G401 (cell line): ENCODE measurements at places on chromosomes 3 and 15. TPM values are rescaled to one million over a fixed set of nuclear protein-coding genes. Genes with fewer than 3 reads are reported as not detected.

DNA sequence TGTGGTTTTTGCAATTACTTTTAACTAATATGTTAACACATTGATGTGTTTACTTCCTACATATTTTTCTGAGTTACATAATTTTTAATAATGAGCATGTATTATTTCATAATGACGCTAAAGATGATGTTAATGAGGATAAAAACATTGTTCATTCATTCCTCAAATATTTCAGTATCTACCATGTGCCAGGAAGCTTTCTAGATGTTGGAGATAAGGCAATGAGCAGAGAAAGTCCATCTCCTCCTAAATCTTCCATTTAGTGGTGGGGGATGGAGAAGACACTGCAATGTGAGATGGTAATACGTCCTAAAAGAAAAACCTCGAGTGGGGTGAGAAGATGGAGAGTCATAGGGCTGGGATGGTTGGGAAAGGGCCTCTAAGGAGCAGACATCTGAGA, 132.7 kb downstream of the MYLK start:
- no peak for DNase-seq

GOLGA8S gene
- not detected in 2 replicates for total RNA-seq

GRCh38 chr3:33317963-33318709, 40.9 kb downstream of the FBXL2 start:
- no peak for DNase-seq

DNA sequence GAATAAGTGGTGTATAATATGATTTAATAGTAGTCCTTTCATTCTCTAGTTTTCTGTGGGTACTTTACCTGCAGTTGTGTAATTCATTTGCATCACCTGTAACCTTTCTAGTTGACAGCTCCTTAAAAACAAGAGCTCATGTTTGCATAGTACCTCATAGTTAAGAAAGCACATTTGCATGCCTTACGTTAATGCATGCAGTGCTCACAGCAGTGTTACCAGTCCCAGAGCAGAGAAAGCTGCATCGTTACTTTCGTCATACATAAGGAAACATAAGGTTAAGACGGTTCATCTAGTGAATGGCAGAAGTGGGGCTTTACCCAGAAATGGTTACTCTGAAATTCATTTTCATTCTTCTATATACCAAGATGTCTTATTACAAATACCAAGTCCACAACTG, 111.3 kb downstream of the AKAP13 start:
- DNase-seq = no peak

ADPRH gene
- total RNA-seq = not detected in 2 replicates

NR2E3 gene
- not detected in 2 replicates for total RNA-seq

GRCh38 chr15:68725736-68726135, 95.0 kb downstream of the ANP32A start:
- no peak for DNase-seq

DNA sequence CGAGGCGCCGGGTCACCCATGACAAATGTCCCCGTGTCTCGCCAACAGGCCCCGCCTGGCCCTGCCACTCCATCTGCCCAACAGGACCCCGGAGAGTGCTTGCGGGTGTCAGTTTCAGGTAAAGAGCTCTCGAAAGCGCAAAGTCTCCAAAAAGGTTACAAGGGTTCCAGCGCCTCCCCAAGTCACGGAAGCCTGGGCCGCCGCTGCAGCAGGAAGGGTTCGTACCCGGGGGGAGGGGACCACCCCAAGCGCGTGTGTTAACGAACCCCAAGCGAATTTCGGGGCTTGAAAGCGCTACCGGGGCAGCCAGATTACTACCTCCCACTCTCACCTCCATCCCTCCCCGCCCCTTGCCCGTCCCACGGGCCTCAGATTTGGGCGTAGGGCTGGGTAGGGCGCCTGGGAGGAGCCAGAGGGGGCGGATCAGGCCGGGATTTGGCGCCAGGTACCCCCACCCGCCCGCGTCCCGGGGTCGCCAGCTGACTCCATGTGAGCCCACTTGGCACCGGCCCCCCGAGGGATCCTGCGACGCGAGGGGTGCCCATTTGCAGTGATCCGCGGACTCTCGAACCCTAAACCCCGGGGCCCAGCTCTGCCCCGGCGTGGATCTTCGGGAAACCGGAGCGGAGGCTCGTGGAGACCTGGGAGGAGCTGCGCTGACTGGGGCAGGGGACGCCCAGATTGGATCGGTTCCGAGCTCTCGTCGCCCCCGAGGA, 85.9 kb downstream of the NR2F2 start:
- no peak for DNase-seq

DNA sequence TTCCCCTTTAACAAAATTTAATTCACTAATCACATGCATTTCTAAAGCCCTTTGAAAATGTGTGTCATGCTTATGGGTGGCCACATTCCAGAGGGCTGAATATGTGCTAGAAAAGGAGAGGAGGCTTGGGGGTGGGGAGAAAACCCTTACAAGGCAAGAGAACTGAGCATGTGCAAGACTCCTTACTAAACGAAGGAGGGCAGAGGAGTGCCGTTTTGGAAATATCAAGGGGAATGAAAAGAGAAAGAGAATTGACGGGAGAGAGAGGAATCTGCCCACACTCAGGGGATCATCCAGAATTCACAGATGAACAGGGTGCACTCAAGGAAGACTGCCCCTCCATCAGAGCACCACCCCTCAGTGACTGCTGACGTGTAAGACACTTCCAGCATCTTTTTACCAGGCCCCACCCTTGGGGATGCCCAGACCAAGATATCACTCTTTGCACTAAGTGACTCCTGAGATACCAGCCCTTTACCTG, 37.9 kb upstream of the TSC22D2 start:
- DNase-seq = peak; percentile 15

DNA sequence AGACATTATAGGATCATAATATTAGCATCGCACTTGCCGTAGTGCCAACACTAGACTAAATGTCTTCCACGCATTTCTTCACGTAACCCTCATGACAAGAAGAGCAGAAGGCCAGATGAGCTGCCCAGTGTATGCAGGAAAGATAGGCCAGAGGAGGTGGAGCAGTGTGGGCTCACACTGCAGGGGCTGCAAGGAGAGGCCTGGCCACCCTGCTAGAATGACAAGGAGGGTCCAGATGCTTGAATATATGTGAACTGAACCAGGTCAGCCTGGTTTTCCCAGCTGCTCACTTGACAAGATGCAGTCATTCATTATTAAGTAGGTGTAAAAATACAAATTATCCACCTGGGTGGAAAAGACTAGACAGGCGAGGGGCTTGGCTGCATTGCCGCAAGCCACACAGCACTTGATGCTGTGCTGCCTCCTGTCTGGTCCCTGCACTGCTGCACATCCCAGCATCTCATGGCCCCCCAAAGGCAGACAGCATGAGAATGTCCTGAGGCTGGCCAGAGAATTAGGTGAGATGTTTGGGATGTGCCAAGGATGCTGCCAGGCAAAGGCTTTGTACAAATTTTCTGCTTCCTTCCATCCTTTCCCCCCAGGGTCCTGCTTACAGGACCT, 115.2 kb downstream of the NTRK3 start:
- peak; percentile 23 for DNase-seq

- DNase-seq = no peak
Observed at GRCh38 chr3:25094932-25095685, 333.0 kb upstream of the RARB start.

DNA sequence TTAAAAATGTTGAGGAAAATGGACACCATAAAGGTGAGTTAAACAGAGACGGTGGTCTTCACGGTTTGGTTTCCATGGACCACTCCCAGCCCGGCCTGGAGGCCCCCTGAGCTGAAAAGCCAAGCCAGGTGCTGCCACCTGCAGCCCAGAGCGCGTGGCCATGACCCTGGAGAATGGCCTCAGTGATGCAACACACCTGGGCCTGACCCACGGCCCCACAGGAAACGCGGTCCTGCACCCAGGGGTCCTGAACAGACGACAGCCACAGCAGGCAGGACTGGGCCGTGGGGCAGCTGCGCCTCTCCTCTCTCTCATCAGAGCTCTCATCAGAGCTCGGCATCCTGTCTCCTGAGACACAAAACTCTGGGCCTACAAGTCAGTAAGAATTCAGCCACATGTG, 64.1 kb downstream of the NIPA2 start:
- DNase-seq = no peak

CPLX3 gene
- not detected in 2 replicates for total RNA-seq

DNA sequence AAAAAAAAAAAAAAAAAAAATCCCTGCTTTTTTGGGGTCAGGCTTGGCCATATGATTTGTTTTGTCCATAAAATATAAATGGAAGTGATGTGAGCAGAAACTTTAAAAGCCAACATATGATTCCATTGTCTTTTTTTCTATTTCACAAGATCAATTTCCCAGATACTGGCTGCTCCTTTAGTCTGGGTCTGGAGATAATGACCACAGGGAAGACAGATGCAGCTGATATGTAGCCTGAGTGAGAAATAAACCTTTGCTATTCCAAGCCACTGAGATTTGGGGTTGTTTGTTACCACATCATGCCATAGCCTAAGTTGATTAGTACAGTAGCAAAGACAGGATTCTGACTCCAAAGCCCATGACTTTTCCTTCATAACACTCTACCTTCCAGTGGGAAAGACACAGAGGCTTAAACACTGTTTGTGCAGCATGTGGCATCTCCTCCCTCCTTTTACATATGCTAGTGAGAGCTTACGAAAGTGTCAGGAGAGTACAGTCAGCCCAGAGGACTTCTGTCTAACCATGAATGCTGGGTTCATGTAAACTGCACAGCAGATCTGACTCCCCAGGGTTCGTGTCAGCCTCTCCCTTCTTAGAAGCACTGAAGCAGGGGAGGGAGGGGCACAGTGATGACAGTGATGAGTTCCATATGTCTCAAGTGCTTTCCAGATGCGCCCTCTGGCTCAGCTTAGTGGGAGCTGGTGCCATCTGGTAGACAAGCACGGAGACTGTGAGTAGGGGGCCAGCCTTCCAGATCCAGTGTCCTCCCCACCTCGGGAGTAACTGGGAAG, 36.7 kb upstream of the SLC7A14 start:
- no peak for DNase-seq

DNA sequence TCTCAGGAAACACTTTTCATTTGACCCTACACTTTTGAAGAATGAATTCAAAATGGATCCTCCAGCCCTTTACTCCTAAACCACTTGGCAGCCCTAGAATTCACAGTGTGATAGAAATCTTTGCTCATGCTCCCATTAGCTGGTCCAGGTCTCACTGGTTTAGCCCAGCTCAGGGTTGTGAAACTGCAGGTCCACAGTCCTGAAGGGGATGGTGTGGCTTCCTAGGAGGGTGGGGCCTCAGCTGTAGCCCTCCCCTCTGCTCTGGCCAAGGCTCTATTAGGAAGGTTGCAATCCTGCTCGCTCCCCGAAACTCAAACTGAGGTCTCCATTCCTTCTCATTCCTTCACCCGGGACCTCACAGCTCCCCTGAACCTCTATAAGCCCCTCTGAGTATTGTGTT, 21.6 kb upstream of the TICRR start:
- no peak for DNase-seq

SLTM gene
- total RNA-seq = 30.7 and 53.4 TPM in 2 replicates

DNA sequence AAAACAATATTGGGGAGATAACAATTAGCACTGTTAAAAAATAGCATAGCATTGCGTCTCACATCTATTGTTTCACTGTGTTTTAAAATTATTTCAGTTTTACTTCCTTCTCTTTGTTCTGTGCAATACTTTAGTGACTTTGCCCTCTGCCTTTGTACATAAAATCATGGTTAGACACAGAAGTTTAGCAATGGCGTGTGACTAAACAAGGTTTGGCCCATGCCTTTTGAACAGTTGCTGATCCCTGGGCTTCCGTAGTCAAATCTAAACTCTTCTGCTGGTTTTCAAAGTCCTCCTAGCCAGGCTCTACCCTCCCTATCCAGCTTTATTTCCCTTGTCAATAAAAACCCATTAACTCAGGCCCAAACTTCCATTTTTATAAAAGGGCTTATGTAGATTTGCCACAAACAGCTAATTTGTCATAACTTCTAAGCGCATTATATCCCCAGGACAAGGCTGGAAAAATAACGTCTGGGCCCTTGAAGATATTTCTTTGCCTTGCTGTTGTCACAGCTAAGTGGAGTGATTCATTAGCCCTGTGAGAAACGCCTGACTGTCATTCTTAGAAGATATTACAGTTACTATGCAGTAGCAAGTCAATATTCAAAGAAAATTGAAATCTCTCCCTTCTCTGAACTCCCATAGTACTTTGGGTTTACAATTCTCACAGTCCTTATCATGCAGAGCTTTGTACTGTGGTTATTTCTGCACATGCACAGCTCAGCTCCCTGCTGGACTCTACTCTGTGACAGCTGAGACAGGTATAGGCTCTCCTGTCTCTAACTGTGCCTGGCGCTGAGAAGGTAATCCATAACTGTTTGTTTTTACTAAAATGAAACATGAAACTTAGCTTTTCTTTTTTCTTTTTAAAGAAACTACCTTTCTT, 123.4 kb upstream of the SLC24A5 start:
- no peak for DNase-seq

DNA sequence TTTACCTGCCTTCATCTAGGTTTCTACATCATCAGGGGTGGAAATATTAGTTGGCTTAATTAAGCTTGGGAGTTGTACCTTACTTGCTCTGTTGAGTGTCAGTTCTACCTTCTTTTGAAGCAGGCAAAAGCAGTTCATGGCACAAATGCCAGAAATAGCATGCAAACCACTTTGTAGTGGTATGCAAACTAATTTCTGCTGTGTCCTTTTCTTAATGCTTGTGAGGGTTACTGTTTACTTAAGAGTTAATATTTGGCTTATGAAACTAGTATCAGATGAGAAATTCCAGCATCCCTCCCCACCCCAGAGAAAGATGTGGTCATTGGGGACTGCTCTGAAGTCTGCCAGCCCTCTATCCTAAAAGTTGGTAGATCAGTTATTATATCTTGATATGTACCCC, 7.1 kb downstream of the ATP2C1 start:
- DNase-seq = no peak

MBD4 gene
- total RNA-seq = 14.0 and 18.9 TPM in 2 replicates

C3orf18 gene
- total RNA-seq = 10.8 and 15.4 TPM in 2 replicates

GRCh38 chr3:179321668-179322285, 1.1 kb upstream of the ZNF639 start:
- peak; percentile 64 for DNase-seq

DNA sequence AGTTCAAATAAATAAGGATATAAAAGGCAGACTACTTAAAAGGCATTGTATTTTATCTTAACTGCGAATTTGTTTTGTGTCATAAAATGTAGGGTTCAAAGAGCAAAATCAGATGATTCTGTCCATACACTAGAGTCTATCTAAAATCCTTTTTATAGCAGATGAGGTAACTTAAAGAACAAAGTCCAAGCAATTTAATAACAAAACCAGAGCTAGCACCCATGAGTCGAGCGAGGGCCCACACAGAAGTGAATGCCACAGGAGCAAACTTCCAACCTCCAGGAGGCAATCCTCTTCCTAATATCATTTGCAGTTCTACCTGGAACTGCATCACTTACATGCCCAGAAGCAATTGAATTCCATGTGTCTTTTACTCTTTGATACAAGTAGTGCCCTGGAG, 35.4 kb upstream of the KBTBD8 start:
- no peak for DNase-seq

GADL1 gene
- not detected in 2 replicates for total RNA-seq

GRCh38 chr15:34206011-34206410, 3.9 kb downstream of the KATNBL1 start:
- DNase-seq = no peak

DNA sequence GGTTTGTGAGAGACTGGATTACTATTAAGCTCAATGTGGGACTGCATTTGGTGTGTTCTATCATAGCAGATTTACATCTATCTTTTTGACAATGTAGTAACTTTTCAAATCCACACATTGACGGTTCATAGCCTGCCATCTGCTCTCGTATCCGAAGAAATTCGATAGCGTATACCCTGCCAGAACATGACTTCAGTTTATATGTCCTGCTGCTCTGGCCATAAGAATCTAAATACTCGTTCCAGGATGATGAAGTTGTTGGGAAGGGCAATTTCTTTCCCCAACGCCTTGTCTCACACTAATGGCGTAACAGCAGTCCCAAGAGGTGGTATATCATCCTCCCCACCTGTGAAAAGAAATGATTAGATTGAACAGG, 180.0 kb downstream of the LSAMP start:
- no peak for DNase-seq

- DNase-seq = peak; percentile 92
Observed at GRCh38 chr15:52278636-52279367, 16.8 kb downstream of the MYO5C start.
